Lower lobe of right lung (tissue), 2 donors: ENCODE measurements at places on chromosomes 1 and 21. TPM values are rescaled to one million over a fixed set of nuclear protein-coding genes. Genes with fewer than 3 reads are reported as not detected.

AZIN2 gene
- total RNA-seq = 2.4 TPM

PLA2G2A gene
- 181 TPM for total RNA-seq

MORC3 gene
- total RNA-seq = 42.3 TPM

BRDT gene
- not detected for total RNA-seq

LYPD8 gene
- not detected for total RNA-seq

PLA2G2D gene
- 0.27 TPM for total RNA-seq

ATAD3C gene
- 7.8 TPM for total RNA-seq

PLD5 gene
- total RNA-seq = 0.21 TPM

NCF2 gene
- total RNA-seq = 211 TPM

PADI2 gene
- 18.4 TPM for total RNA-seq

BARHL2 gene
- total RNA-seq = not detected

FCMR gene
- total RNA-seq = 6.8 TPM

HPCAL4 gene
- 0.41 TPM for total RNA-seq

ATP6V0B gene
- total RNA-seq = 205 TPM

SIK1 gene
- total RNA-seq = 30.1 TPM

KISS1 gene
- not detected for total RNA-seq

UTS2 gene
- not detected for total RNA-seq

CPTP gene
- total RNA-seq = 20.4 TPM

OLIG1 gene
- total RNA-seq = 0.59 TPM

INKA2 gene
- total RNA-seq = 14.7 TPM

CNR2 gene
- total RNA-seq = not detected

ADORA3 gene
- total RNA-seq = 10.3 TPM

HNRNPCL1 gene
- not detected for total RNA-seq

VAV3 gene
- total RNA-seq = 11.3 TPM

FNDC5 gene
- 0.65 TPM for total RNA-seq

LINGO4 gene
- total RNA-seq = 0.50 TPM
